ENCODE measurements at places on chromosomes 3 and 15. TPM values are rescaled to one million over a fixed set of nuclear protein-coding genes. Genes with fewer than 3 reads are reported as not detected.

NXPE3 gene
- total RNA-seq: 3.2 TPM

EOGT gene
- total RNA-seq: 10.5 TPM

SAXO2 gene
- 0.88 TPM for total RNA-seq

P2RY12 gene
- 0.28 TPM for total RNA-seq

LRRC31 gene
- not detected for total RNA-seq

MED12L gene
- 0.64 TPM for total RNA-seq

GABRR3 gene
- total RNA-seq: not detected

TMIE gene
- total RNA-seq: not detected

POLQ gene
- total RNA-seq: 0.12 TPM

CYP19A1 gene
- 0.16 TPM for total RNA-seq

SLC12A1 gene
- not detected for total RNA-seq

SCG5 gene
- 70.6 TPM for total RNA-seq

SLC2A2 gene
- 2.4 TPM for total RNA-seq

MITF gene
- 9.7 TPM for total RNA-seq

ATP13A5 gene
- 0.09 TPM for total RNA-seq

SYNM gene
- 3.1 TPM for total RNA-seq

CADPS gene
- total RNA-seq: 27.7 TPM

GPR27 gene
- total RNA-seq: 1.8 TPM

CCR8 gene
- not detected for total RNA-seq

PLSCR4 gene
- total RNA-seq: 11.0 TPM

CLASP2 gene
- total RNA-seq: 21.5 TPM

SLITRK3 gene
- total RNA-seq: 0.03 TPM

FAN1 gene
- total RNA-seq: 4.2 TPM

UNC13C gene
- total RNA-seq: not detected

FBXW12 gene
- 6.0 TPM for total RNA-seq

FRMD4B gene
- total RNA-seq: 10.4 TPM

LRRC2 gene
- total RNA-seq: 0.93 TPM

TRIM69 gene
- 4.1 TPM for total RNA-seq

NME9 gene
- total RNA-seq: 1.8 TPM

TTC21A gene
- total RNA-seq: 6.4 TPM

SLC6A11 gene
- 0.12 TPM for total RNA-seq

DPH6 gene
- total RNA-seq: 11.8 TPM

PLOD2 gene
- 16.6 TPM for total RNA-seq

IQGAP1 gene
- total RNA-seq: 46.4 TPM

MANF gene
- 51.0 TPM for total RNA-seq

PPP1R14D gene
- total RNA-seq: 0.23 TPM

FAM227B gene
- 4.3 TPM for total RNA-seq

ZNF148 gene
- 23.8 TPM for total RNA-seq

ARGFX gene
- total RNA-seq: not detected

GPR62 gene
- total RNA-seq: 0.09 TPM

CLDN18 gene
- 4.0 TPM for total RNA-seq

ABCF3 gene
- 35.8 TPM for total RNA-seq

ATG3 gene
- total RNA-seq: 25.5 TPM

IGSF10 gene
- 0.39 TPM for total RNA-seq

ARPIN gene
- total RNA-seq: 31.1 TPM

CSTA gene
- 0.72 TPM for total RNA-seq

SUCLG2 gene
- total RNA-seq: 34.4 TPM

C2CD4B gene
- total RNA-seq: 26.4 TPM
